ENCODE measurements at places on chromosomes 12 and 14. TPM values are rescaled to one million over a fixed set of nuclear protein-coding genes. Genes with fewer than 3 reads are reported as not detected.

GRCh38 chr14:49512147-49512551, 74.0 kb downstream of the RPS29 start:
- no peaks in the 10 kb centered on the region for H3K27me3 ChIP-seq
- no peaks in the 10 kb centered on the region for H3K4me1 ChIP-seq
- H3K4me3 ChIP-seq = no peak overlapping the region
- no peak overlapping the region for H3K27ac ChIP-seq
- no peak for DNase-seq

- H3K27me3 ChIP-seq = no peaks in the 10 kb centered on the region
- H3K27ac ChIP-seq = no peak overlapping the region
- no peak overlapping the region for H3K4me3 ChIP-seq
Observed at GRCh38 chr14:31659278-31659677, 98.1 kb downstream of the NUBPL start.

GRCh38 chr12:13032164-13032563, 12.0 kb upstream of the FAM234B start:
- H3K4me3 ChIP-seq = no peak overlapping the region
- H3K27me3 ChIP-seq = no peaks in the 10 kb centered on the region
- DNase-seq = no peak
- no peaks in the 10 kb centered on the region for H3K36me3 ChIP-seq

SLC38A2 gene
- total RNA-seq = 718 TPM

OVCH1 gene
- total RNA-seq = not detected

DNA sequence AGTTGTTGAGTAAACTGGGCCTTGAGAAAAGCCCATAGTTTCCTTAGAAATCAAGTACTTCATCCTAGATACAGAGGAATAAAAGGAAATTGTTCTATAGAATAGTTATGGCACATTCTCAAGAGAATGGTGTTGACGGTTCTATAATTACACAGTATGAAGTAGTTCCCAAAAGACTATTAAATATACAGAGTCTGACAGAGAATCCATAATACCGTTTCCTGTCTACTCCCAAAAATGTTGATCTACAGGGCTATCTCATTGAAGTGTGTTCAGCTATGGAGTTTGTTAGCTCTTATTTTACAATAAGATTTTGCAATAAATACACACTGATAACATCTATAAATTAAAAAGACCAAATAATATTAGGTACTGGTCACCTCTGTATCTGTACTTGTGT, 799.7 kb downstream of the RPS29 start:
- no peak overlapping the region for H3K27ac ChIP-seq
- no peaks in the 10 kb centered on the region for H3K4me1 ChIP-seq
- no peak for DNase-seq
- H3K36me3 ChIP-seq = no peaks in the 10 kb centered on the region
- H3K27me3 ChIP-seq = no peaks in the 10 kb centered on the region

GRCh38 chr12:52877242-52877641, 27.6 kb downstream of the KRT8 start:
- H3K4me3 ChIP-seq = no peak overlapping the region
- no peak for DNase-seq
- H3K4me1 ChIP-seq = no peaks in the 10 kb centered on the region
- H3K36me3 ChIP-seq = no peaks in the 10 kb centered on the region

DNA sequence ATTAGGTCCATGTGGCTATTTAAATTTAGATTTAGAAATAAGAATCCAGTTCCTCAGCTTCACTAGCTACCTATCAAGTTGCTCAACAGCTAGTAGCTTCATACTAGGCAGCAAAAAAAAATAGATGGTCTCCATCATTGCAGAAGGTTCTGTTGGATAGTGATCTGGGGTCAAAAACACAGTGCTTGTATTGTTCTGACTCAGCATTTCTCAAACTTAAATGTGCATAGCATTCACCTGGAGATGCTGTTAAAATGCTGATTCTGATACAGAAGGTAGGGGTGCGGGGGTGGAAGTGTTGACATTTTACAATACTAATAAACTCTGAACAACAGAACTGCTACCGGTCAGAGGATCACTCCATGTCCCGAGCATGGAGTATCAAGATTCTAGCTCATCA, 51.3 kb downstream of the PRICKLE1 start:
- H3K4me3 ChIP-seq = no peak overlapping the region
- no peaks in the 10 kb centered on the region for H3K4me1 ChIP-seq
- H3K36me3 ChIP-seq = no peaks in the 10 kb centered on the region
- DNase-seq = no peak
- H3K27me3 ChIP-seq = no peaks in the 10 kb centered on the region

LBHD2 gene
- total RNA-seq = not detected
